ENCODE measurements at places on chromosomes 5 and 9.

GRCh38 chr5:59483971-59484472 is 409.5 kb downstream of the PDE4D start:
- DNase-seq: no peak

DNA sequence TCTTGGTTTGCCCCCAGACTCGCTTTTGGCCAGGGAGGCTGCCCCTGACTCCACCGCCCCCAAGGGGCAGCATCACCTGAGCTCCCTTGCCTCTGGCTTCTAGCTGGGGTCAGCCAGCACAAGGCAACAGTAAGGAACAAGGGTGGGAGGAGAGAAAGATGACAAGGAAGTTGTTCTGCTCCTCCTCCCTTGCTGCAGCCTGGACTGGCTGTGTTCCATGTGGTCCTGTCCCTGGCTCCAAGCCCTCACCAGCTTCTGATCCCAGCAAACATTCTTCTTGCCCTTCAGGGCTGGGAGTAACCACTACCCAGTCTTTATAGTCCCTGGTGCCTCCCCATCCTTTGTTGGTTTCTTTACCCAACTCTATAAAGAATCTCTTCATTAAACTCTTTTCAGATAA is 100.3 kb upstream of the SPIN1 start:
- DNase-seq: no peak

DNA sequence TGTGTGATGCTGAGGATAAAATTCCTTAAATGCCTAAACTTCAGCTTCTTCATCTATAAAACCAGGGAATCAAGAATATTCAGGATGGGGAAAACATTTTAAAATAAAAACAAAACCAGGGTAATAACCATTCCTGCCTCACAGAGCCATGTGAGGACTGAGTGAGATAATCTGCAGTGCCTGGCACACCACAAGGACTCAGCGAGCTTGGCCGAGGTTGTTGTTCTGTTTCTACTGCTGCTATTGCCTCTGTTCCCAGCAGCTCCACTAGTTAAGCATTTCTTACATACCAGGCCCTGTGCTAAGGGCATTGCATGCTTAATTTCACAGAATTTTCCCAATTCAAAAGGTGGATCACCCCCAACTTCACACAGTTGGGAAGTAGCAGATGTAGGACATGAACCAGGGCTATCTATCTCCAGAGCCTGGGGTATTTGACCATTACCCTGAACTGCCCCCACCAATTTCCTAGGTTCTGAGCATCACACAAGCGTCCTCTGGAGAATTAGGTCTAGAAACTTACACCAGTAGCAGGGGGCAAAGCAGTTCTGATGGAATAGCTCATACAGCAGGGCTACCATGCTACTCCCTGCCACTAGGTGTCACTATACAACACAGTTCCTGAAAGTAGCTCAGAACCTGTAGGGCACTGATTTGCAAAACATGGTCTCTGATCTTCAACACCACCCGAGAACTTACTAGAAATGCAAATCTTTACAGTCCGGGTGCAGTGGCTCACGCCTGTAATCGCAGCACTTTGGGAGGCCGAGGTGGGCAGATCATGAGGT is 74.3 kb downstream of the LRSAM1 start:
- no peak for DNase-seq

DNA sequence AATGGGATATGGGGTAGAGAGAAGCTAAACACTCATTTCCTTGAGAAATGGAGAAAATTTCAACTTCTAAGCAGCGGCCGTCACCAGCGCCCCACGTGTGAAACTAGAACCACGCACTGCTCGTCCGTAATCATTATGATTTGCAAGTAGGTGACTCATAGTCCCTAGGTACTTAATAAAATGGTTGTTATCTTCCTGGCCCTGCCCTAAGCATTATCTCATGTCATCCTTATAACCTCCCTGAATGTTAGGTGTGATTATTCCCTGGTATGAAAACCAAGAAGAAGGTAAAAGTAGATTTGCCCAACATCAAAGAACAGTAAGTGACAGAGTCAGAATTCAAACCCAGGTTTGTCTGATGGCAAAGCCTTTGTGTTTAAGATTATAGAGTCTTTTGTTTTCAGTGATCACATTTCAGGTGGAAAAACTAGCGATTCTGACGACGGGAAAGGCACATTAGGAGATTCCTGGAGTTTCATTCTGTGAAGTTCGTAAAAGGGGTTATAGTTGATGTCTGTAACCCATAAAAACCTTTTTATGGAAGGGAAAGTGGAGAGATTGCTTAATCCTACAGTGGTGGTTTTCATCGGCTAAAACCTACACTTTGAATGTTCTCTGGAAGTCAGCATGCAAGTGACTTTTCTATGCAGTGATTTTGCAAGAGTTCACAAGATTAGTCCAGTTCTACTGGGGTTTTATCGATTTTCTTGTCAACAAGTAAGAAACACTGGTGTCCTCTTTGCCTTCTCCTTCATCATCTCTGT is 202.9 kb upstream of the WWC1 start:
- DNase-seq: no peak

GRCh38 chr5:96823900-96824380 is 16.2 kb upstream of the ERAP1 start:
- peak; percentile 39 for DNase-seq

GRCh38 chr9:127216888-127217217 is 47.7 kb upstream of the GARNL3 start:
- no peak for DNase-seq

DNA sequence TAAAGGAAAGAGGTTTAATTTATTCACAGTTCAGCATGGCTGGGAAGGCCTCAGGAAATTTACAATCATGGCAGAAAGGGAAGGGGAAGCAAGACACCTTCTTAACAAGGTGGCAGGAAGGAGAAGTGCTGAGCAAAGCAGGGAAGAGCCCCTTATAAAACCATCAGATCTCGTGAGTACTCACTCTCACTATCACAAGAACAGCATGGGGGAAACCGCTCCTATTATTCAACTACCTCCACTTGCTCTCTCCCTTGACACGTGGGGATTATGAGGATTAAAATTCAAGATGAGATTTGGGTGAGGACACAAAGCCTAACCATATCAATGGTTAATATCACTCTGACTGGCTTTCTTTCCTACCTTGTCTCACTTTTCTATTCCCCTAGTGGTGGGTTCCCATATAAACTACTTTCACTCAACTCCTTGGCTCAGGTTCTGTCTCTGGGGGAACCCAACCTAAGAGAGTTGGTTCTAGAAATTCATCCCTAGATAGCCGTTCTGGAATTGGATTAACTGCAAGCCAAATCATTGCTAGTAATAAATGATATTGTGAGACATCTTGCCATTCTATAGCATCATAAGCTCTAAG is 749.8 kb upstream of the GRAMD2B start:
- no peak for DNase-seq

DNA sequence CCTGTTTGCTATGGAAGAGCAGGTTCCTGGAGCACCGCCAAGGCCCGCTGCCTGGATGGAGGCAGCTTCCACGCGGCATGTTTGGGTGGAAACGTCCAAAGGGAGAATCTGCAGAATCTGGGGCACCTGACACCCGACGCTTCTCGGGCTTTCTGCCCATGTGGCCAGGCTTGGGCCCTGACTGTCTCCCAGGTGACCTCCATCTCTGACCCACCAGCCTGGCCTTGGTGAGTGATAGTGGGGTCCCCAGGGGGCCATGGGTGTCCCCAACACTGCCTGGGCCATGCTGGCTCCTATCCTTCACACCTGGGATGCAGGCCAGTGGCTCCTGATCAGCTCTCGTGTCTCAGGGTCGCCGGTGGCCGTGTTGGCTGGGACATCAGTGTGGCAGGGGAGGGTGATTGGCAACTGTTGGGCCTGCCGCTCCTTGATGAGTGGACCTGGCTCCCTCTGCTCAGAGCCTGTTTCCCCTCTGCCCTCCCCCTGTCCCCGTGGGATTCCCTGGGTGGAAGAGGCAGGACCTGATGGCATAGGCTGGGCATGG is 34.0 kb downstream of the GLT6D1 start:
- DNase-seq: no peak

DNA sequence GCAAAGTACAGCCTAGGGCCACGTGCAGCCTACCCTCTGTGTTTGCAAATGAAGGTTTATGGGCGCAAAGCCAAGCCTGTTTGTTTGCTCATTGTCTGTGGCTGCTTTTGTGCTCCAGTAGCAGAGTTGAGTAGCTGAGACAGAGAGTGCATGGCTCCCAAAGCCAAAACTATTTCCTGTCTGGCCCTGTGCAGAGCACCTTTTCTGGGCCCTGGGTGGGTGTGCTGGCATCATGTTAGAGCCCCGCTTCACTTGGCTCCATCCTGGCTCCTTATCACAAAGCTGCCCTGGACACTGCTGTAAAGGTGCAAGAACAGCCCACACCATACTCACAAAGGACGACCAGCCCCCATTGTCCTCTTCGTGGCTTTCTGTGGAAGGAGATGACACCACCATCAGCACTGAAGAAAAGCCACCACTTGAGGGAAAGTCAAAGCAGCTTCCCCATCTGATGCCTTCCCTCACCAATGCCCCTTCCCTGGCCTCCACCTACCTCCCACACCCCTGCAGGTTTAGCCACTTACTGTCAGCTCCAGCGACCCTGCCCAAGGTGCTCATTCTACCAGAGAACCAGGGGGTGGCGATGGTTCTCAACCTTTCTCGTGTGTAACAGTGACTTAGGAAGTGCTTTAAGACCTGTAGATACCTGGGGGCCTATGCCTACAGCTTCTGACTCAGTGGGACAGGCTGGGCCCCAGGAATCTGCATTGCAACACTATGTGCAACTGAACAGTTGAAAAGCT is 23.4 kb downstream of the LCP2 start:
- DNase-seq: no peak

DNA sequence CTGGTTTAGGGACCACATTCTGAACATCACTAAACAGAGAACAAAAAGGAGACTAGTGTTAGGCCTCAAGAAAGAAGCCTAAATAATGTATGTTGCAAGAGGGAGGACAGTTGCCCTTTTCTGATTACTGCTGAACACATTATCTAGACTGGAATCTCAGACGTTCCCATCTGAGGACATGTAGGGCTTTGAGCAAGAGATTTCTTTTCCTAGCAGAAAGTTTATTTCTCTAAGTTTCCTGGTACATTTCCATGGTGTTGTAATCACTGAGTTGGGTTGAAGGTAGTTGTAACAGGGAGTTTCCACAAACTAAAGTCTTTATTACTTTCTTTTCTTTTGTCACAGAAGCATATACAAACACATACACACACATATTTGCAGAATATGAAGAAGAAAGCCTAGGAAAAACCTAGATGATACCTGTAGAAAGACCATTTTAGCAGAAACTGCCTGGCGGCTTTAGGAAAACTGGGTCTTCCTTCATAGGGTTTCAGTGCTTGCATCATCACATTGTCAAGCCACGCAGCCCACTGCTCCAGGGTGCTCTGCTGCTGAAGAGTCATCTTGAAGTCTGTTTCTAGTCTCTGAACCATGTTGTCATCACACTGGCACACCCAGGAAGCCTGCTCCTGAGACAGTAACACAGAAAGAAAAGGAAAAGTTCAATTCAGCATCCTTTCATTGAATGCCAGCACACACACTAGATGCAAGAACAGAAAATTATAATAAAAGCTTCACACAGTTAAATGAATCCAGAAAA is 269.1 kb downstream of the RFX3 start:
- no peak for DNase-seq

DNA sequence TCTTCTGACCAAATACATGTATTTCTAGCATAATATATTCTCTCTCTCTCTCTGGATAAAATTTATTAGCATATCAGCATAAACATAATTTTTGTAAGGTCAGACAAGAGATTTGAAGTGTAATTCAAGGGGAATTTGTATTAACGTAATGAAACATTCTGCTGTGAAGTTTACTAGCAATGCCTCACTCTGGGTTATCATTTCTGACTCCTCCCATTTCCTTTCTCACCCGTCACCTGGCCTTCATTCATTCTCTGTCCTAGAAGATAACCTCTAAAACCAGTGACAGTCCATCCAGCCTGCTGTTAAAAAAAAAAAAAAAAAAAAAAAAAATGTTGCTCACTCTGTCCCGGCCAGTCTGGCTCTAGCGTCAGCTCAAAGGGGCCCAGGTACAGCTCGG is 27.1 kb downstream of the GRAMD2B start:
- DNase-seq: no peak

- DNase-seq: no peak
Observed at GRCh38 chr9:99296291-99296951, 74.3 kb downstream of the SEC61B start.

- no peak for DNase-seq
Observed at GRCh38 chr9:121638399-121638798, 13.0 kb upstream of the DAB2IP start.

GRCh38 chr5:155082401-155082800 is 68.8 kb downstream of the KIF4B start:
- peak; percentile 44 for DNase-seq

GRCh38 chr9:137671721-137672120 is 52.9 kb downstream of the EHMT1 start:
- DNase-seq: no peak

DNA sequence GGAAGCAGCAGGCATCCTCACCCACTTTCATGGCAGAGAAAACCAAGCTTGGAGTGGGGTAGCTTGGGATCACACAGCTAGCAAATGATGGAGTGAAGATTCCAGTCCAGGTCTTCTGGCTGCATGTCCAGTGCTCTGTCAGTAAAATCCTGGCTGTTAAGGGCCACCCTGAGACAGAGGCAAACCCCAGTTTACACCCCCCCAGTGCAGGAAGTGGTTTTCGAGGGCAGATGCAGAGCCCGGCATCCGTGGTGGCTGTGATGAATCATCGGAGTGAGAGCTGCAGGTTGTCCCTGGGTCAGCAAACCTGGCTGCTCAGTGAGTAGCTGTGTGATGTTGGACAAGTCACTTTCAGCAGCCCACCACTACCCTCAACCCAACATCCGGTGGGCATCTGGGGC is 115.4 kb downstream of the RGS3 start:
- DNase-seq: peak; percentile 92

DNA sequence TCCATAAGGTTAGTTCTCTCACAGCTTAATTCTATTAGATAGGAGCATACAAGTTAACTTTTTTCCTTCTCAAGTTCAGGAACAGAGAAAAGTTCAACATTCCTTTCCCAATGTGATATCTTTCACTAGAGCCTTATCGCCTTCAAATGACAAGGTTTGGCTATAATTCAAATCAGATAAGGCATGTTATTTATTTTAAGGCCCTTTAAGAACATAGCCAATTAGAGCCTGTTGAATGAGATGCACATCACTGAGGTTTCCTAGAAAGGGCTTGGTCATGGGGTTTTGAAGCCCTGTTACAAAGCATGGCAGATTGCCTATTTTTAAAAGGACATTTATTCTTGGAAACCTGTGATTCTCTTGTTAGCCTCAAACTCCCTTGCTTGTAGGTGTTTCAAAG is 123.4 kb downstream of the BASP1 start:
- no peak for DNase-seq

GRCh38 chr5:116372931-116373597 is 201.6 kb downstream of the SEMA6A start:
- no peak for DNase-seq

- no peak for DNase-seq
Observed at GRCh38 chr9:93237540-93237939, 53.6 kb downstream of the WNK2 start.

DNA sequence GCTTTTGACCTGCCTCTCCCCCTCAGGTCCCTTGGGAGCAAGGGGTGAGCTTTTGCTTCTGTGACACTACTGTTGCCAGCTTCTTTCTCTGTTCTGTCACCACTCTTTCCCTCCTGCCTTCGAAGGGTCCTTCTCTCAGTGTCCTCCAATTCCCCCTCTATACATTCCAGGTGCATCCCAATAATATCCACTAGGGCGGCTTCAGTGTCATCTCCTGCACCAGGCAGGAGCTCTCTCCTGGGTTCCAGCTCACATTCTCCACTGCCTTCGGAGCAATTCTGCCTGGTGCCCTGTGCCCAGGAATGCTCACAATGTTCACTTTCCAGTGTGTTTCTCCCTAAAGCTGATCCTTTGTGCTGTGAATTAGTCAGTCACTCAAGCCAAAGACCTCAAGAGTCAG is 83.9 kb upstream of the CXCL14 start:
- DNase-seq: no peak

- peak; percentile 29 for DNase-seq
Observed at GRCh38 chr5:54753034-54753433, 232.4 kb downstream of the ESM1 start.

Data from skeletal muscle cell (primary cell).